ENCODE measurements at places on chromosomes 6 and 20. TPM values are rescaled to one million over a fixed set of nuclear protein-coding genes. Genes with fewer than 3 reads are reported as not detected.

GRCh38 chr6:62371453-62372210, 85.6 kb upstream of the KHDRBS2 start:
- DNase-seq = no peak

- DNase-seq = no peak
Measured at GRCh38 chr20:57346477-57346876, 4.6 kb upstream of the RAE1 start.

GRCh38 chr6:166179704-166180103, 12.1 kb upstream of the TBXT start:
- no peak for DNase-seq

Gene PPDPF
- total RNA-seq = 380 TPM

GRCh38 chr6:119610265-119610664, 260.7 kb upstream of the MAN1A1 start:
- DNase-seq = no peak

DNA sequence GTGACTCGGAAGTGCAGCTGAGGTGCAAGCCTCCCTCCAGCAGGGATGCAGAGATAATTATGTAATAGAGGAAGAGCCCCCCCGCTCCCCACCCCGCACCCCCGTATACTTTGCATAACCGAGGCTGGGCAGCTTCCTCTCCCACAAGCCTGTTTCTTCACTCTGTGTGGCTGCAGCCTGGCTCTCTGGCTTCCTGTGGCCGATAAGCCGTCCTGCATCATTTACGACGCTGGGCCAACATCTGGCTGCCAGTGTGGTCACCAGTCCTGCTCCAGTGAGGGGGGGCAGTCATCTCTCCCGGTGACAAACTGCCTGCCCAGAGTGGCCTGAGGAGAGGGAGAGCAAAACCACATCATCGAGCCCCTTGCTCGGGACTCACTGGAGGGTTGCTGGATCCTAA, 59.2 kb downstream of the RBM38 start:
- DNase-seq = no peak

DNA sequence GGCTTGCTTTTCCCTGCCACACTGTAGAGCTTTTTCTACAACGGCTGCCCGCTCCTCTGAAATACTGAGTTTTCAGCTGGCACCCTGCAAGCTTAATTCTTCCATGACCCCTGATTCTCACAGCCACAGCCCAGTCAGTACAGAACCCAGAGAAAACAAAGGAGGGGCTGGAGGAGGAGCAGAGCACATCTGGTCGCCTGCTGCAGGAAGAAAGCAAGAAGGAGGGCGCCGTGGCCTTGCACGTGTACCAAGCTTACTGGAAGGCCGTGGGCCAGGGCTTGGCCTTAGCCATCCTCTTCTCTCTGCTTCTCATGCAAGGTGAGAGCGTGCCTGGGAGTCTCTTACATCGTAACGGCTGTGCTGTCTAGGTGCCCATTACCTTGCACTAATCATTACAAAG, 11.3 kb downstream of the DLK2 start:
- no peak for DNase-seq

Gene TTPAL
- 7.9 TPM for total RNA-seq

Gene VSX1
- total RNA-seq = not detected

DNA sequence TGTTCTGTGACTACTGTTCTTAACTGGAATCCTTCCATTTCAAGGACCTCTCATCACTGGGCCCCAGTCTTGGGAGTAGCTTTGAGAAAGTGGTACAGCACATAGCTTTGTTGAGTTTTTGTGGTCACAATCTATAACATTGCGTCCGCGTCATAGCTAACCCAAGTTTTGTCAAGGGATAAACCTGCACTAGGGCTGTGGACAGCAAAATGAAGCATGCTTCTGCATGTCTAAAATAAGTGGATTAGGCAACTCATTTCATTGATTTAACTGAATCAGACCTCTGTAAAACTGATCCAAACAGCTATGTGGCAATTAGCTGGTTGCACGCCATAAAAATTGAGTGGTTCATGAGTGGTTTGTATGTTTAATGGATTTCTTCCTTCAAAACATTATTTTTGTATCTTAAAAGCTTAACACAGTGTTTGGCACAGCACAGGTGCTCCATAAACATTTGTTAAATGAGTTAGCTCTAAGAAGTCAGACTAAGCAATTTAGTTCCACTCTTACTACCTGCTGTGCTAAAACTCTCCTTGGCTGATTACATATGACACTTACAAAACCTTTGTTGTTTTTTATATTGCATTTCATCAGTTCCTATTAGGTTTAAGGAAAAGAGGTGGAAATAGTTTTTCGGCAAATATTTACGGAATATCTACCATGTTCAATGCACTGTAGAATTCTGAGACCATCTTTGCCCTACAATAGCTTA, 160.3 kb upstream of the ATXN1 start:
- no peak for DNase-seq

DNA sequence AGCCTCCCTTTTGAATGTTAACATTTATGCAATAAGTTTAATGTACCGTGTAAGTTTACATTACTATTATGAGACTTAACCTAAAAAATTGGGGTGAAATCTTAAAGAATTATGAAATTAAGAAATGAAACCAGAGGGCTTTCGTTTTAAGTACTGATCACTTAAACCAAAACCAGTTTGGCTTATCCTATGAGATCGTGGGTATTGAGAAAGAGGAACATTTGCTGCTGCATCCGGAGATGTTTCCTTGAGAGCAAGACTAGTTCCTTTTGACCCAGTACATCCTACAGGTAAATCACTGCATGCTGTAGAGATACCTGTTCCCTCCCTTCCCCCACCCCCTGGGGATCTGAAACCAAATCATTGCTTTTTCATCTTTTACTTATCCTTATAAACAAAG, 201.3 kb downstream of the ESR1 start:
- DNase-seq = no peak

Gene SIRPB1
- 3.3 TPM for total RNA-seq

DNA sequence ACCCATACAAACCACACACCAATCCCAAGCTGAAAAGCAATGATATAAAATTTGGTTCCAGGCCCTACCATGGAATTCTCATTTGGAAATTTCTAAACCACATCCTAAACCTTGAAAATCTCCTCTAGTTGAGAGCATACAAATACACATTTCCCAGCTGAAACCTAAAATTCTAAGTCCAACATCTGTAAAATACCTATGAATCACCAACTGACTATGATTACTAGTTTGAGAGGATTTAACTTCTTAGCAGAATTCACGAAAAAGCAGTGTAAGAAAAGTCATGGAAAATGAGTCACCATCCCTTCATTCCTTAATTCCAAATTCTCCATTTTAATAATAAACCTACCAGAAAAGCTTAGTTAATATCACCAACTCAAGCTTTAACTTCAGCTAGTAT, 15.4 kb downstream of the RANBP9 start:
- no peak for DNase-seq
